ENCODE measurements at places on chromosomes 16 and 17. TPM values are rescaled to one million over a fixed set of nuclear protein-coding genes. Genes with fewer than 3 reads are reported as not detected.

DNA sequence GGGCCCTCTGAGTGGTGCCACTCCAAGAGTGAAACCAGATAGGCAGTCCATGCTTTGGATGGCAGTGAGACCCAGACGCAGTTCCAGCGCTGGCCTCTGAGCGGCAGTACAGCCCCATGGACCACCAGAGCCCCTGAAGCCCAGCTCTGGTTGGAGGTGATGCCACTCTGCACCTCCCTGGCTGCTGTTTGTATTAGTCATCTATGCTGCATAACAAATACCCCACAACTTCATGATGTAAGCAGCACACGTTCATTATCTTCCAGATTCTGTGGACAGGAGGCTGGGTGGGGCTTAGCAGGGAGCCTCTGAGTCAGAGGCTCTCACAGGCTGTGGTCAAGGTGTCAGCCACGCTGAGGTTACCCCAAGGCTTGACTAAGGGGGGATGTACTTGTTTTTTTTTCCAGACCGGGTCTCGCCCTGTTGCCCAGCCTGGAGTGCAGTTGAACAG lies 5.1 kb upstream of the NME4 start:
- no peak overlapping the region for H3K27ac ChIP-seq
- DNase-seq, result no peak
- H3K4me1 ChIP-seq, result peaks cover 31% of the 10 kb centered on the region
- H3K27me3 ChIP-seq, result no peaks in the 10 kb centered on the region

- no peak overlapping the region for H3K27ac ChIP-seq
- H3K4me1 ChIP-seq, result peaks cover 3% of the 10 kb centered on the region
- no peak overlapping the region for H3K4me3 ChIP-seq
Measured at GRCh38 chr16:84266451-84266850, 26.6 kb upstream of the KCNG4 start.

The ALOX15B gene
- total RNA-seq, result not detected

The ST6GALNAC1 gene
- 1.4 TPM for total RNA-seq

All from mesothelial cell of epicardium (in vitro differentiated cells).